ENCODE measurements at places on chromosomes 4 and X.

- no peak for DNase-seq
These were observed 22.1 kb upstream of the RRAGB start for GRCh38 chrX:55695227-55696018.

- no peak for DNase-seq
These were observed 141.9 kb upstream of the STK26 start for GRCh38 chrX:131881194-131881593.

- DNase-seq = peak; percentile 51
These were observed 275.7 kb upstream of the RASGEF1B start for GRCh38 chr4:81747242-81747930.

- no peak for DNase-seq
These were observed 10.5 kb upstream of the GLUD2 start for GRCh38 chrX:121036951-121037350.

- DNase-seq = peak; percentile 14
These were observed 37.7 kb upstream of the RAB33B start for GRCh38 chr4:139416073-139416673.

- DNase-seq = peak; percentile 40
These were observed 1.1 kb downstream of the SLC9B2 start for GRCh38 chr4:103075435-103075893.

DNA sequence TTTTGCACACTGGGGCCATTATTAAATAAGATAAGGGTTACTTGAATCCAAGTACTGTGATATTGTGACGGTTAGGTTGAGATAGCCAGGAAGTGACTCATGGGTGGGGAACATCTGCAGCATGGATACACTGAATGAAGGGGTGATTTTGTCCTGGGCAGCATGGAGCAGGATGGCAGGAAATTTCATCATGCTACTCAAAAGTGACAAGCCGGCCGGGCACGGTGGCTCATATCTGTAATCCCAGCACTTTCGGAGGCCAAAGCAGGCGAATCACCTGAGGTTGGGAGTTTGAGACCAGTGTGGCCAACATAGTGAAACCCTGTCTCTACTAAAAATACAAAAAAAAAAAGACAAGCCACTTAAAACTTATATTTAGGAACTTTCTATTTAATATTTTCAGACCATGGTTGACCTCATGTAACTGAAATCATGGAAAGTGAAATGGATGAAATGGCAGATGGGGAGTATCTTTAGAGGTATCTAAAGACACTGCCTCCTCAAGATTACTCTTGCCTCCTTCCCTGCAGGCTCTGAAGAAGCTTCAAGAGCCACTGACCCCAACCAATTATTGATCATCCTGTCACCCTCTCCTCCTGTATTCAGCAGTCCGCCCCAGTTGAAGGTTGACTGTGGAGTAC is 3.9 kb upstream of the TRIM60 start:
- no peak for DNase-seq
